ENCODE measurements at places on chromosomes 16 and 17.
A peak's percentile ranks its signal among the peaks of the same experiment; 100 is the strongest.

GRCh38 chr17:48715496-48716399 lies 6.6 kb downstream of the PRAC1 start:
- DNase-seq: no peak

GRCh38 chr17:4008441-4009185 lies 44.4 kb upstream of the ATP2A3 start:
- no peak for DNase-seq

- DNase-seq: no peak
Measured at GRCh38 chr16:26816266-26816665, 250.5 kb upstream of the C16orf82 start.

GRCh38 chr16:64151990-64152767 lies 969.7 kb downstream of the CDH11 start:
- DNase-seq: no peak

DNA sequence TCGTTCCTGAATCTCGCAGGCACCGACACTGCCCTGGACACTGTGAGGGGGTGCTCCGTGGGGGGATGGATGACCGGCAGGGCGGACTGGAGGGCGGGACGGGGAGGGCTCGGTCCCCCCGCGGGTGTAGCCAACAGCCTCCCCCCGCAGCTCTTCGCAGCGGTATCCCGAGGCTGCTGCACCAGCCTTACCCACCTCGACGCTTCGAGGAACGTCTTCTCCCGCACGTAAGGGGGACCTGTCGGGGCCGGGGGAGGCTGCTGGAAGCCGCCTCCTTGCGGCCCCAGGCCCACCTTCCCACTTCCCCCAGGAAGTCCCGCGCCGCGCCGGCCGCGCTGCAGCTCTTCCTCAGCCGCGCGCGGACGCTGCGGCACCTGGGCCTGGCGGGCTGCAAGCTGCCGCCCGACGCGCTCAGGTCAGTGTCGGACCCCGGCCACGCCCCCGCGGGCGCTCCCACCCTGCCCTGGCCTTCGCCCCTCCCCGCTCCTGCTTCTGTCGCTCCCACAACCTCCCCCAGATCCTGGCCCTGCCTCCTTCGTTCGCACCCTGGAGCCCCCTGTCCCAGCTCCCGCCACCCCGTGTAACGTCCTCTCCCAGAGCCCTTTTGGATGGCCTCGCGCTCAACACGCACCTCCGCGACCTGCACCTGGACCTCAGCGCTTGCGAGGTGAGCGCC lies 3.3 kb downstream of the CARMIL2 start:
- DNase-seq: no peak

- DNase-seq: peak; percentile 48
Measured at GRCh38 chr16:89720551-89720812, 216 bp downstream of the VPS9D1 start.

DNA sequence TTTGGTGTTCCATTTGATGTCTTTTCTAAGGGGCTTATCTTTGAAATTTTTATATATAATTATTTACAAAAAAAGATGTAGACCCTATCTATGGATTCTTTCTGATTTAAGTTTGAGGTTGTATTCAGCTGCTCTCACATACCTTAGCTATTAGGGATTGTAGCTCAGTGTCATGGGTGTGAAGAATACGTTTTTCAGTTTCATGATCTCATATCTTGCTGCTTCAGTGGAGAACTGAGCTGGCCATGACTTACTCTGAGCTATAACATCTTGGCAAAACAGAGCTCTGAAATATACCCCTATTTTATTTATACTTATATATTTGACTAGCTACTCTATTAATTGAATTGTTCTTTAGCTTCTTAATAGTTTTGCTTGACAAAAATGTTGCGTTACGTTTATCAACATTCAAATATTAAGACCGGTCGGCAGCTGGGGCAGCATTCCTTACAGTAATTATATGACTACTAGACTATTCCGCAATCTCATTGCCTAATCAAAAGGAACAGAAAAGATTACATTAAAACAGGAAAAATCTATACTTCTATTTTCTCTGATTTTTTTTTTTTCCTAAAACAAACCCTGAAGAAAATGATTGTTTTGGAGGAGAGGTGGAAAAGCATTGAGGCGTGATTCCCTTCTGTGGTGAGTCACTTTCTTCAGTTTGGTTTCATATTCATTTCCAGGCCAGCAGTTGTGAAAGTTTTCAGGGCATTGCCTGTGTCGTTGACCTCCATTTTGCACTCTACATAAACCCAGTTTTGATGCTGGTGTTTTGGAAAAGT lies 24.1 kb upstream of the KRT24 start:
- DNase-seq: no peak

All from globus pallidus (tissue), 1 donor.